ENCODE measurements at places on chromosomes 6 and 20.

DNA sequence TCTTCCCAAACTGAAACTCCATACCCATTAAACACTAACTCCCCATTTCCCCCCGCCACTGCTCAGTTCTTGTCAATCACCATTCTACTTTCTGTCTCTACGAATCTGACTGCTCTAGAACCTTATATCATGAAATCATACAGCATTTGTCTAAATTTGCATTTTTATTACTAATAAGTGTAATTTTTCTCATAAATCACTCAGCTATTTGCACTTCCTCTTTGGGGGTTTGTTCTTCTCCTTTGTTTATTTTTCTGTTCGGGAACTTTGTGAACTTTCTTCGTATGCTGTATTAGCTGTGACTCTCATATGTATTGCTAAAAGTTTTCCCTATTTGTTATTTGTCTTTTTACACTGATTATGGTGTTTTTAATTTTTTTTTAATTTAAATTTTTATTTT, 152.2 kb downstream of the SLC16A10 start:
- no peak for DNase-seq

GRCh38 chr6:109229536-109229935, 134.2 kb downstream of the CEP57L1 start:
- no peak for DNase-seq

GRCh38 chr20:33702861-33703260, 16.7 kb upstream of the E2F1 start:
- DNase-seq, result no peak

- DNase-seq, result no peak
Observed at GRCh38 chr6:166162599-166163342, 4.9 kb downstream of the TBXT start.

GRCh38 chr20:36399147-36399968, 93.2 kb downstream of the DLGAP4 start:
- no peak for DNase-seq

DNA sequence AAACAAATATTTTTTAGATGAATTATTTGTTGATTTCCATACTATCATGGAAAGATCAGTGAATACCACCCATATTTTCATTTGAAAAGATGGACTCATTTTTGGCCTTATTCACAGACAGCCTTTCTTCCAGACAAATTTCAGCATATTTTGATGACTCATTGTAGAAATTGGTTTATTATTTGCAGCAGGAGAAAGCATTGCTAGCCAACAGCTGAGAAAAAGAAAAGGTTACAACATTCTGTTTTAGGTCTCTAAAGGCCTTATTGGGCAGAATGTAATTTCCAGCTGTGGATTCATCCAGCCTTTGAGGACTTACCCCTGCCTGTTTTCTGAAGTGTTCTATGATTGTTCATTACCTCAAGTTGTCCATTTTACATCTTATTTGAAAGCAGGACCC, 201.9 kb downstream of the PLCB4 start:
- no peak for DNase-seq

GRCh38 chr20:57695012-57695411, 14.8 kb downstream of the PMEPA1 start:
- no peak for DNase-seq

- no peak for DNase-seq
Observed at GRCh38 chr20:56575157-56575556, 42.1 kb downstream of the FAM209B start.
